Left lung (tissue), 14 donors: ENCODE measurements at places on chromosomes 13 and 19. TPM values are rescaled to one million over a fixed set of nuclear protein-coding genes. Genes with fewer than 3 reads are reported as not detected.

DNA sequence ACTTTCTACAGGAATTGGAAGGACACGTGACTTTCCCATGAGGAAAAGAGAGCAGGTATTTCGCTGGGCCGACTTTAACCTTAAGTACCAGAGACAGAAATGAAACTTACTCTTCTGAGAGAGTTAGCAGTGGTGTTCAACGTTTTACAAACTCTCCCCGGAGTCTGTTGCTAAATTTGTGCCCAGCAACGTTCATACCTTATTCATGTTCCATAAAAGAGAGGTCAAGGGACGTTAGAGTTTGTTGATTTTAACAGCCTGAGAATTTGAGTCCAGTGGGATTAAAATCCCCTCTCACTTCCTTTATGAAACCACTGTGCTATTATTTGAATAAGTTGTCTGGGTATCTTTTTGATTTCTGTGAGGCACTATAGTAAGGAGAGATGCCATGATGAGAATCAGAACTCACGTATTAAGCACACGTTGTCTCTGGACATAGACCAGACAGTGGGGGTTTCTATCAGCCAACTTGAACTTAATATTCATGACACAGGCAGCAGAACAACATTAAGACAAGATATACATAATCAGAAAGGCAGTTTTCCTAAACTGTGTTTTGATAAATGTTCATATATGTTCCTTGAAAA is 33.4 kb downstream of the SPRY2 start:
- DNase-seq: no peak

- peak; percentile 96 for DNase-seq
These were observed 834 bp downstream of the FBXO27 start for GRCh38 chr19:39031368-39032062.

GRCh38 chr13:98307463-98308085 is 130.5 kb upstream of the RNF113B start:
- no peak for DNase-seq

- no peak for DNase-seq
These were observed 94.1 kb downstream of the STK24 start for GRCh38 chr13:98482476-98483444.

DNA sequence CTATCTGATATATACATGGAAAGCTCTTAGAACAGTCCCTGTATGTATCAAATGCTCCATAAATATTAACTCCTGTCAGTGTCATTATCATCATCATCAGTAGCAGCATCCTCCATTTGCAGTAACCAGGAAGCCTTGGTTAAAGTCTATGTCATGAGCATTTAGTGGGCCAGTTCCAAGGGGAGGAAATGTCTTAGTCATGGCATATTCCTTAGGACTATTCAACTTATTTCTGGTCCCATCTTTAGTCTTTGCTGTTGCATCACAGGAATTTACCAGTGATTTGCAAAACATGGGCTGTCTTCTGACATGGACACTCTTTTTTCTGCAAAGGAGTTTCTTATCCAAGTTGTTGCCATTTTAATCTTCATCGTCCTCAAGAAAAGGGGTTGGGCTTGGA is 98.4 kb downstream of the WDFY2 start:
- no peak for DNase-seq

- no peak for DNase-seq
These were observed 171.7 kb upstream of the KLF12 start for GRCh38 chr13:74305876-74306275.

DNA sequence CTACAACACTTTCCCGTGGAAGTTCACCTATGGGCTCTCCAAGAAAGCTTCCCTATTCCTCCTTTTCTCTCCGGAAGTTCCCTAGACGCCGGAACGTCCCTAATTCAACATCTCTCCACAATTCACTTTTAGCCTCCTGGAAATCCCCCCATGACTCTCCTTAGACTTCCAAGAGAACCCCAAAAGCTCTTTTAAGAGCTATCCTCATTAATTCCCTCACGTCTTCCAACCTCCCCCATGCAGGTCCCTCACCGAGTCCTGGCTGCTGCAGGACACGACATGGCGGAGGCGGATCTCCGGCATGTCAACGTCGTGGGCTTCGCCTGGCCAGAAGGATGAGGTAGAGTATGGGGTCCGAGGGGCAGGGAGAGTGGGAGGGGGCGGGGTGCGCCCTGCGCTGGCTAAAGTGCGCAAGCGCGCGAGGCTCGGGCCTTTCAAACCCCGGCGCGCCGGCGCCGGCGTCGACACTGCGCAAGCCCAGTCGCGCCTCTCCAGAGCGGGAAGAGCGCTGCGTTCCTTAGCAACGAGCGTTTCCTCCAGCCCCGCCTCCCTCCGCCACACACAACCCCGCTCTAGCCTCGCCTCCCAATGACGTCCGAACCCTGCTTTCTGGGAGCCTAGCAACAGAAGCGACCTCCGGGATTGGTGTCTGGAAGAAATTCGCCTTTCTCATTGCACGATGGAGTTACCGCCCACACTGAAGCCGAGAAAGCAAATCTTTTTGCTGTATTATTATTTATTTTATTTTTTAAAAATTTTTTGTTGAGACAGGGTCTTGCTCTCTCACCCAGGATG is at the start of the genes PINLYP and XRCC1:
PINLYP (plus strand) TSS at position 646 of the 795 bp plus-strand sequence. CDS start 1,391 bp downstream, outside the sequence.
XRCC1 (minus strand) TSS at position 372 of the 795 bp plus-strand sequence; CDS start at position 303, 69 bp downstream.
- peak; percentile 99 for DNase-seq

The PSG6 gene
- total RNA-seq: not detected
